ENCODE measurements at places on chromosomes 3 and 15. TPM values are rescaled to one million over a fixed set of nuclear protein-coding genes. Genes with fewer than 3 reads are reported as not detected.

DAZL gene
- polyA plus RNA-seq = 0.12 TPM

CPN2 gene
- not detected for polyA plus RNA-seq

WDR93 gene
- not detected for polyA plus RNA-seq

CCR8 gene
- not detected for polyA plus RNA-seq

FANCD2OS gene
- polyA plus RNA-seq = not detected

DNA sequence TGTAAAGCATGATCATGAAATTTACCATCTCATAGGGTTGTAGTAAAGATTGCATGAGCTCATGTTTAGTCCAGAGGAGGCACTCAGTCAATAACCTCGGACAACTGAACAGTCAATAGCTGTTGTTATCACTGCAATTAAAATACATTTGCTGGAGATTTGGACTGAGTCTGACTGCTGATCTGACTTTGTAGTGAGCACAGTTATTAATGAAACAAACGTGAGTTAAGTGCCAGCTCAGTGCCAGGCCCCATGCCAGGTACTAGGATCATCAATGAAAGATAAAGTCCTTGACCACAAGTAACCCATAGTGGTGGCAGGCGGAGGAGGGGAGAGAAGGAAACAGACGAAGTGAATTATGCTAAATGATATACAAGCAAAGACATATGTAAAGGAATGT, 43.7 kb upstream of the PRICKLE2 start:
- peak overlapping the region; percentile 94 for H3K27ac ChIP-seq
- DNase-seq = no peak
- H3K36me3 ChIP-seq = no peaks in the 10 kb centered on the region

GRCh38 chr3:45807681-45808540, 11.6 kb upstream of the SLC6A20 start:
- no peaks in the 10 kb centered on the region for H3K27me3 ChIP-seq
- H3K36me3 ChIP-seq = no peaks in the 10 kb centered on the region
- no peaks in the 10 kb centered on the region for H3K4me1 ChIP-seq
- no peak for DNase-seq

DNA sequence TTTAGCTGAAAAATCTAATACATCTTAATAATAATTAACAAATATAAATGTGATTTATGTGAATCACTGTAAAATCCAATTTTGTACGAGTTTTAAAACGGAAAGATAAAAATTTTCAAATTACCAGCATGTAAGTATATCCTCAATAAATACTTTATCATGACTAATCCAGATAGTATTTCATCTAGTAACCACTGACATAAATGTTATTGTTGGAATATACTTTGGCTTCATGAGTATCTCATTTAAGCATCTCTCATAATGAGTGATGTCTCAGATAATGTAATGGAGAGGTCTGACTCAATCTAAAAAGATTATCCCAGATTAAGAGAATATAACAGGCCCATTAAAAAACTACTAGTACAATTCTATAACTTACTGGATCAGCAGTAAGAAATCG, 216.3 kb downstream of the STAG1 start:
- no peak for DNase-seq
- no peak overlapping the region for H3K27ac ChIP-seq
- no peak overlapping the region for H3K4me3 ChIP-seq
- no peaks in the 10 kb centered on the region for H3K4me1 ChIP-seq
- no peaks in the 10 kb centered on the region for H3K36me3 ChIP-seq

DNA sequence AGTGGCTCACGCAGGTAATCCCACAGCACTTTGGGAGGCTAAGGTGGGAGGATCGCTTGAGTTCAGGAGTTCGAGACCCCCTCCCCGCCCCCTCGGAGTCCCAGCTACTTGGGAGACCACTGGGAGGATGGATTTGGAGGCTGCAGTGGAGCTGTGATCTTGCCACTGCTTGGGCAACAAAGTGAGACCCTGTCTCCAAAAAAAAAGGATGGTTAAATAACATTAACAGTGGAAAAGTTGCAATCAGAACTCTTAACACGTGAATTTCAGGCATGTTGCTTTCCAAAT, 1.4 kb upstream of the TMEM87A start:
- DNase-seq = peak; percentile 66
- H3K4me1 ChIP-seq = peaks cover 50% of the 10 kb centered on the region
- H3K27ac ChIP-seq = peak overlapping the region; percentile 98
- H3K4me3 ChIP-seq = peak overlapping the region; percentile 77

DNA sequence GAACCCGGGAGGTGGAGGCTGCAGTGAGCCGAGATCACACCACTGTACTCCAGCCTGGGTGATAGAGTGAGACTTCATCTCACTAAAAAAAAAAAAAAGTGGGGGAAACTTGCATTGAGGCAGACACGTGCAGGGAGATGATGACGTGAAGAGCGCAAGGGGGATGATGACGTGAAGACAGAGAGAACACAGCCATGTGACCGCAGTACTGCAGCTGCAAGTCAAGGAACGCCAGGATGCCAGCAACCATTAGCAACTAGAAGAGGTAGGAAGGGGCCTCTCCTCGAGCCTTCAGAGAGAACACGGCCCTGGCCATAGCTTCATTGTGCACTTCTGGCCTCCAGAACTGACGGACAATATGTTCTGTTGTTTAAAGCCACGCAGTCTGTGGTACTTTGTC, 28.3 kb downstream of the RFT1 start:
- peaks cover 83% of the 10 kb centered on the region for H3K36me3 ChIP-seq
- no peaks in the 10 kb centered on the region for H3K4me1 ChIP-seq
- no peak overlapping the region for H3K27ac ChIP-seq
- no peaks in the 10 kb centered on the region for H3K27me3 ChIP-seq
- DNase-seq = no peak

- no peaks in the 10 kb centered on the region for H3K36me3 ChIP-seq
- no peak overlapping the region for H3K27ac ChIP-seq
- H3K27me3 ChIP-seq = no peaks in the 10 kb centered on the region
- DNase-seq = no peak
- no peak overlapping the region for H3K4me3 ChIP-seq
Observed at GRCh38 chr3:136404056-136404455, 153.9 kb downstream of the PCCB start.

DNA sequence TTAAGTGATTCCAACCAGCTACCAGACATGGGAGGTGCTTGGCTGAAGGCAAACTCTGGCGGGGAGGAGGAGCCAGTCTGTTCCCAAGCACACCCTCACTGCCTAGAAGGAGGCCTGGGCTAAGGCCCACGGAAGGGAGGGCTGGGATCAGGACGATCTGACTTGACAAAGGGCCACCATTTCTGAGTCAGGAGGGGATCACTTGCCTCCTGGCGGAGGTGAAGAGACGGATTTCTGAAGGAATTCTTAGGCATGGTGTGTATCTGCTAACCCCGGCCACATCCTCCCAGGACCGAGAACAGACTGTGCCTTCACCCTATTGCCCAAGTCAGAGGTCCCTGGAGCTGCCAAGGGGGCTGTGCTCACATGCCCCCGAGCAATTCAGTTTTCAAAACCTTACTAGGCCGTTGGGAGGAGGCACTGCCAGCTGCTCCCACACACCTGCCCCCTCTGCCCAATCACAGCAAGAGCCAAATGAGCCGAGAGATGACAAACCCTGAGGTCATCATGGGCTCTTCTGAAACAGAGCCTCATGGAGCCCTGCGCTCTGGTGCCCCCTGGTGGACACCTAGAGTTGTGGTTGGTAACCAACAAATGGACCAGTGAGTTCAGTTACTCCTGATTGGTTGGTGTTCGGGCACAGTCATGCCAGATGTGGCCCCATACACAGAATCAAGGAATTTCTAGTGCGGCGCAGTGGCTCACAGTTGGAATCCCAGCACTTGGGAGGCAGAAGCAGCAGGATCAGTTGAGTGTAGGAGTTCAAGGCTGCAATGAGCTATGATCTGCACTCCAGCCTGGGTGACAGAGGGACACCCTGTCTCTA, 6.5 kb upstream of the TNK2 start:
- DNase-seq = peak; percentile 97
- no peaks in the 10 kb centered on the region for H3K27me3 ChIP-seq
- peaks cover 21% of the 10 kb centered on the region for H3K4me1 ChIP-seq

- no peaks in the 10 kb centered on the region for H3K4me1 ChIP-seq
- H3K36me3 ChIP-seq = no peaks in the 10 kb centered on the region
- no peak overlapping the region for H3K27ac ChIP-seq
- H3K4me3 ChIP-seq = no peak overlapping the region
- peaks cover 31% of the 10 kb centered on the region for H3K27me3 ChIP-seq
Observed at GRCh38 chr3:127211118-127212060, 18.5 kb downstream of the PRR23E start.

DNA sequence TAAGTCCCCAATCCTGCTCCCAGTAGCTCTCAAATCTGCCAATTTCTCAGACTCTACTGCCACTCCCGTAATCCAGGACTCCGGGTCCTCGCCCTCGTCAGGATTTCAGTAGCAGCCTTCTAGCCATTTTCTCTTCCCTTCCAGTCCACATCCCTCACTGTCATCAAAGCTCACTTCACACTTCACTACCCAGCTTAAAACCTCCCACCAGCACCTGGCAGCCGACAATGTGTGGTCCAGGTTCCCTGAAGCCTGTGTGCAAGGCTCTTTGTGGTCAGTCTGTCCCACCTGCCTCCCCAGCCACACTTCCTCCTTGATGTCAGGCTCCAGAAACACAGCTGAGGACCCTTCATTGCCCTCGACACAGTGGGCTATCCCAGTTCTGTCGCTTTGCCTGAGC, 304.5 kb upstream of the ROPN1 start:
- no peak overlapping the region for H3K4me3 ChIP-seq
- DNase-seq = no peak
- H3K27me3 ChIP-seq = no peaks in the 10 kb centered on the region
- no peaks in the 10 kb centered on the region for H3K4me1 ChIP-seq
- H3K36me3 ChIP-seq = no peaks in the 10 kb centered on the region
- no peak overlapping the region for H3K27ac ChIP-seq

DNA sequence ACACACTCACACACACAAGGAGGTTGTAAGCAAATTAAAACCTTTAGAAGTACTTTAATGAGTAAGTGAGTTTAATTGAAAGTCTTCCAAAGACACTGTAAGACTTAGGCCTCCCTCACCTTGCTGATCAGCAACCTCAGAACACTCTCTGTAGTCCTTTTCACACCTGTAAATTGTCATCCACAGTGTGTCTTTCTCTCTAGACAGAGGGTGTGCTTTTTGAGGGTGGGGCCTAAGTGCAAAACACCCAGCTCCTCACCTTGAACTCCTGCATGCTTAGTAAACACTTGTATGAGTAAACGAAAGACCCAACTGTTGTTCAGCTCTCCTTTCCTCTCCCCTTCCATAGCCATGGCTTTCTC, 183.2 kb upstream of the IL12A start:
- no peaks in the 10 kb centered on the region for H3K27me3 ChIP-seq
- H3K4me3 ChIP-seq = no peak overlapping the region
- no peak for DNase-seq
- H3K4me1 ChIP-seq = peaks cover 80% of the 10 kb centered on the region
- H3K36me3 ChIP-seq = no peaks in the 10 kb centered on the region

DNA sequence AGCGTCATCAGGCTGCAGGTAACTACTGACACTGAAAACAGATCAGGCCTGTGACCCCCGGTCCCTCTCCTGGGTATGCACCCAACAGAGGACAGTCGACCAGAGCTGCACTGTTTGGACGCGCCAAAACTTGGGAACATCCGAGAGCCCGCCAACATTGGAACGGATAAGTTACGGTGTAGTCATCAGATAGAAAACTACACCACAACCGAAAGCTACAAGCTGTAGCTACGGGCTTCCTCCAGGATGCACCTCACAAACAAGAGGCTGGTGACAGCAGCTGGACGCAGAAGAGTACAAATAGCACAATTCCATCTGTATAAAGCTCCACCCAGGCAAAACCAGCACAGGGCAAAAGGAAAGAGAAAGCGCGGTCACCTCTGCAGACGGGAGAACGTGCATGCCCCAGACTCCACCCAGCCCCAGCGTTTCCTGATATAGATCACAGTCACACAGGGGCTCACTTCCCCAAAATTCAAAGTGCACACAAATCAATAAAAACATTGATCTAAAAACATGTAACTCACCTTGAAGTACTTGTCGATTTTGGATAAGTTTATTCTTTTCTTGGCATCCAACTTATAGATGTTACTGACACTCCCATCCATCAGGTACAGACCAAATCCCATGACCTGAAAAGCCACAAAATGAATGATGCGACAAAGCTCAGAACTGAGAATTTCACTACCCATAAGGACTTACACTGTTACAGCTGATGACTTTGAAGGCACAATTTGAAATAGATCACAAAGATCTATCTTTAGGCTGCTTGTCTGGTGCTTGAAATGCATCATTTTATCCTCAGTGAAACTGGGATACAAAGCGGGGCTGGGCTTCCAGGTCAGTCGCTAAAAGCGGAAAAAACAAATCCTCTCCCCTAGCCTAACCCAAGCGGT, 43.3 kb downstream of the CYFIP1 start:
- no peak overlapping the region for H3K4me3 ChIP-seq
- no peak for DNase-seq
- no peaks in the 10 kb centered on the region for H3K27me3 ChIP-seq
- H3K27ac ChIP-seq = no peak overlapping the region

DNA sequence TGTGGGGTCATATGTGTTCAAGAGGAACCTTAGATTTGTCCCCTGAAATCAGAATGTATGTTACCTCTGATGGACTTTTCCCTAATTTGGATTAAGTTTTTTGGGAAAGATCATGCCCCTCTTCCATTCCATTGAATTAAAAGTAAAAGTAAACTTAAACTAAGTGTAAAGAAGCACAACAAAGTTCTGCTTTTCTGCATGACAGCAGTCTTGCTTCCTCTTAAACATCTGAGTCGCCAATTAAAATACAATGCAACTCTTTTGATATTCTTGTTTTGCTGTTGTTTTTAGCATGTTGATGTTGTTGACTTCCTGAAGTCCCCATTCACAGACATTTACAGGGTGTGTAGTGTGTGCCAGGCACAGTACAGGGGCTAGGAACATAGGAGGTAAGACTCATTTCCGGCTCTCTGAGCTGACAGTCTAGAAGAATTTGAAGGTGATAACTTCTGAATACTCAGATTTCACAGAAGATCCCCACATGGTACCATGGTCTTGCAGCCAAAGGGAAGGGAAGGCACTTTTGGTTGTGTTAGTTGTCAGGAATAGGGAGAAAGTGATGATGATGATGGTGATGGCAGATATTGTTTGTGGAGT, 45.0 kb downstream of the USP13 start:
- no peak overlapping the region for H3K4me3 ChIP-seq
- no peaks in the 10 kb centered on the region for H3K27me3 ChIP-seq
- no peaks in the 10 kb centered on the region for H3K4me1 ChIP-seq
- no peak overlapping the region for H3K27ac ChIP-seq
- H3K36me3 ChIP-seq = no peaks in the 10 kb centered on the region

DNA sequence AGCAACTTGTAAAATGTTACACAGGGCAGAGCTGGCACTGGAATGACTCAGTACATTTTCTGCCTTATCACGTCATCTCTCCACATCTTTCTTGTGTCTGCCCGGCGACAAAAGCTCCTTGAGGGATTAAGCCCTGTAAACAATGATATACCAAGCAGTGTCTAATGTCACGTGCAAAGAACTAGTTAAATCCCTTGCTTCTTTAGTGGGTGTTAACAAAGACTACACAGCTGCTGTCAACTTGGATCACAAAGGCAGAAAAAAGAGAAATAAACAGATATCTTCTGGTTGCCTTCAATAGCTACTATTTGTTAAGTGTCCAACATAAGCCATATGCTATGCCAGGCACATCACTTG, 48.1 kb upstream of the FRMD4B start:
- H3K27me3 ChIP-seq = no peaks in the 10 kb centered on the region
- no peak for DNase-seq
- H3K36me3 ChIP-seq = no peaks in the 10 kb centered on the region
- H3K4me3 ChIP-seq = no peak overlapping the region
